ENCODE measurements at places on chromosomes 11 and 22.

GRCh38 chr22:44914026-44914721 lies 95.6 kb downstream of the PHF21B start:
- no peak for DNase-seq

DNA sequence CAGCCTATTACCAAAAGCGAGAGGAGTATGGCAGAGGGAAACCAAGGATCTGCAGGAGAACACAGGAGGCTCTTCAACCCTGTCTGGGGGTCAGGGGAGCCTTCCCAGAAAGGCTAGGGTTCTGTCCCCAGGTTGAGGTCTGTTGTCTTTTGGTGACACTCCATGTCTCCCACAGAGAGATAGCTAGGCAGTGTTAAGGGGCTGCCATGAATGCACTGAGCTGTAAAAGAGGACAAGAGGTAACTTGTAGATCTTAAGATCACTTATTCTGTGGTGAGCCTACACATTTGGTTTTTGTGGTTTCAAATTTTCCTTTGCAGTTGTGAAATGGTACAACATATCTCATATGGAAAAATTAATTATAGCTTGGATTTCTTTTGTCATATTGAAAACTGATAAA lies 6.0 kb upstream of the ACER3 start:
- no peak for DNase-seq

GRCh38 chr11:73493956-73494598 lies 103.8 kb downstream of the FAM168A start:
- no peak for DNase-seq

DNA sequence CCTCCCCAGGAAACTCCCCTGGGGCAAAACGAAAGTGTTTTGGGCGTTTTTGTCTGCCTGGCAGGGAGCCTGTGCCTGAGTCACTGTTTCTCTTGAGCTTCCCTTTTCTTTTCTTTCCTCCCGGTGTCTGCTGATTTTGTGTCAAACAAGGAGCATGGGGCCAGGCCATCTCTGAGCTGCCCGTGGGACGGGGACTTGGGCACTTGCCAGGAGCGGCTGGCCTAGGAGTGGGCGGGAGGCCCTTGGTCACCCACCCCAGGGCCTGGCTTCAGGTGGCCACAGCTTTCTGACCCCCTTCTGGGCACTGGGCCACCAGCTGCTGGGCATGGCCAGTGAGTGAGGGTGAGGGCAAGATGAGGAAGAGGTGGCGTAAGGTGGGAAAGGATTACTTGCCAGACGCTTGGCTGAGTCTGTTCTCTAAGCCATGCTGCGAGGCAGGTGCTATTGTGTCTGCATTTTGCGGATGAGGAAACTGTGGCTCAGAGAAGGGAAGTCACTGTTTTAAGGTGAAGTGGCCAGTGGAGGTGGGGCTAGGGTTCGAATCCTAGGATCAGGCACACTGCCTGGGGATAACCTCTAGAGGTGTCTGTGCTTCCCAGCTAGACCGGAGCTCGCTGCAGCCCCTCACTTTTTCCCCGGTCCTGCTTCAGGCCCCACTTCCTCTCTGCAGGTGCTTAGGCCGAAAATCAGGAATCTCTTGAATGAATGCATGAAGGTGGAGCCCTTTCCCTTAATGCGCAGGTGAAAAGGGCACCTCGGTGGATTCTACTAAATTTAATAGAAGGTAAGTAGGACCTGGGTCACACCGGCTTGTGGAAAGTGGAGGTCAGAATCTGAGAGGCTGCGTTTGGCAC lies 7.8 kb upstream of the NFAM1 start:
- DNase-seq = no peak

GRCh38 chr22:35677460-35678187 lies 29.4 kb downstream of the APOL6 start:
- no peak for DNase-seq

GRCh38 chr11:18452927-18453326 lies 2.7 kb upstream of the LDHAL6A start:
- DNase-seq = no peak

DNA sequence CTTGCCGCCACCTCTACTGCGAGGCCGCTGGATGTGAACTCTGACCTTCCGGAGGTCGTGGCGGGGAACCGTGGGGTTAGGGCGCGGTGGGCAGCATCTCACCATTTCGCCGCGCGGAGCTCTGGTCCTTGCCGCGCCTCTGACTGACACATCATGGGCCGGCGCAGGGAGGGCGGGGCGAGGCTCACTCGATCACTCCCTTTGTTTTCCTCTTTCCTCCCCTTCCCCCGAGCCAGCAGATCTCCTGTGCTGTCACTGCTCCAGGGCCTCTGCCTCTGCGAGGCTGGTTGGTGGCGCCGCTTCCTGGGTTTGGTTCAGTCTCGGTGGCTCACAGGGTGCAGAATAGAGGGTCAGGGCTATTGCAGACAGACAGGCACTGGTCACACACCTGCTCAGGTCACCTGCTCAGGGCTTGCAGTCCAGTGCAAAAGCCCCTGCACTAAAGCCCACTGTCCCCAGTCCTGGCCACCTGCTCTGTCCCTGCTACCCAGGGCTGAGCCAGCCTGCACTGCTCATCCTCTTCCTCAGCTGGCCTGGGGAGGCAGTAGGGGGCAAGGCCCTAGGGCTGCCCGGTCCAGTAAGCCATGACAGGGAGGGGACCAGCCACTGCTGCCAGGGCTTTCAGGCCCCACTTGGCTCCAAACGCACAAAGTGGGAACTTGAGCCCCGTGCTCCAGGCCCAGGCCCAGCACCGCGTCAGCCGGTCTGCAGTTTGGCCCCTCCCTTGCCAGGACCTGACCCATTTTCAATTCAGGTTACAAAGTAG lies 36.2 kb downstream of the PISD start:
- DNase-seq = no peak

GRCh38 chr11:134207538-134208239 lies 16.1 kb downstream of the NCAPD3 start:
- peak; percentile 34 for DNase-seq

- DNase-seq = peak; percentile 7
These were observed 19.0 kb upstream of the TTLL12 start for GRCh38 chr22:43205748-43206508.

- no peak for DNase-seq
These were observed 50.7 kb downstream of the RRAS2 start for GRCh38 chr11:14308114-14308896.

Data from stimulated activated CD8-positive, alpha-beta memory T cell treated with anti-CD3 and anti-CD28 coated beads, Interleukin-7, amount 100 ng/mL, for 4 hours (primary cell).